Hematopoietic multipotent progenitor cell treated with erythropoietin and hydrocortisone succinate and interleukin-3 and kit ligand, for 6 days (in vitro differentiated cells): ENCODE measurements at places on chromosomes 5 and 9.

GRCh38 chr9:138014563-138014945 lies 137.0 kb downstream of the CACNA1B start:
- DNase-seq, result no peak

GRCh38 chr9:72936266-72936665 lies 16.6 kb downstream of the ALDH1A1 start:
- no peak for DNase-seq

DNA sequence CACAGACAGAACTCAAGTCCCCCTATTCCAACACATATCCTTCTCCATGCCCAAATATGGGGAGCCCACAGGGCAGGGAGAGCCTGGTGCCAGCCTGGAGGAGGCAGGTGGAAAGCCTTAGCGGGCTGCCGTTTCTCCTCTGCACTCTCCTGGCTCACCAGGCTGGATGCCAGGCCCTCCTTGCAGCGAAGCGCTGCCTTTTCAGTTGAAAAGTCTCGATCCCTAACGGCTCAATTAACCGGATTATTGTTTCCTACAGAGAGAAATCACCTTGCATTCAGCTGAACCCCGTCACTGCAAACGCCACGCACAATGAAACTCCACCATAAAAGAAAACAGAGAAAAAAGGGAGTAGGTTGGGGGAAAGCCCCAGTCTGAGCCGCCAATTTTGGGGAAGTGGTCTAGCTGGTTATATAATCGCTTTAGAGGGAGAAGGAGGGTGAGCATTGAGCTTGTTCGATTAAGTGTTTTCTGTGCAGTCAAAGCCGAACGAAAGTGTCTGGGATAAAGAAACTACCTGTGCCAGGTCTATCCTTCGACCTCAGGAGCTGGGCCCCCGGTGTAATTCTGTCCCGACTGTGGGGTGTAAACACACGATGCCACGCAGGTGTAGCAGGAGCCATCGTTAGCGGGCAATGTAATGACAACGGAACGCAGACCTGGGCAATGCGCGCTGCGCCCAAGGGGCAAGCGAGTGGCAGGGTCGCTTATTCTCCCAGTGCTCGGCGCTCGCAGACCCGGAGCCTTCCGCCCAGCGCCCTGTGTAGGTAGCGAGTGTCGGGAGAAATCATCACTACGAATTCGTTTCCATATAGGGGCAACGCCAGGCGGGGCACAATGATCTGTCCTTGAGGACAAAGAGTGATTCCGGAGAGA lies 3.8 kb downstream of the BARHL1 start:
- DNase-seq, result no peak

DNA sequence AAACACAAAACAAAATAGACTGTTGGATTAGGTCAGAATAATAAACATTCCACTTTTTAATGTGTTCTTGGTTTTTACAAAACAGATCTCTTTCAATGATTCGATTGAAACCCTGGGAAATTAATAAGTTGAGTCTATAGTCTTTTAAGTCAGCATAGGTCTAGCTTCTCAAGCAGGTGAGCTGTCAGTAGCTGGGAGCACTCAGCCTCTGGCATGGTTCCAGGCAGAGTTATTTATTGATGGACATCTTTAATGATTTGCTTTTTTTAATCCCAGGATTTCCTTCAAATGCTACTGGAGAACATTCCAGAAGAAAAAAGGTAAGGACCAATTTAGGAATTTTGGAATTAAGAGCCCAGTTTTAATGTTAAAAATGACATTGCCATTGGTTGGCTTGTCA lies 241.0 kb downstream of the AOPEP start:
- no peak for DNase-seq

DNA sequence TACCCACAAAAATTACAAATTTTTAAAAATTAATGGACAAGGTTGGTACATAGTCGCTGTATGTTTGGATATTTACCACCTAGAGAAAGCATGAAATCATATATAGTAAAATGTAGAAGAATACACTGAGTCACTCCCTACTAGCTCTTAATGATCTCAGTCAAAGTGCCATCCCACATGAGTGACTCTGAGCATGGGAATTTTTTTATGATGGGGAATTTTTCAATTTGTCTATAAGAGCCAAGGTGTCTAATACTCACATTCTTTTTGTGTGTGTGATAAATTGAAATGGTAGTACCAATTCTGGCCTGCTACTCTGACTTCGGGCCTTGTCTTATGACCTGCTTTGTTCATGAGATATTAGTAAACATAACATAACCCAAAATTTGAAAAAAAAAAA lies 483.2 kb downstream of the CDH10 start:
- no peak for DNase-seq

DNA sequence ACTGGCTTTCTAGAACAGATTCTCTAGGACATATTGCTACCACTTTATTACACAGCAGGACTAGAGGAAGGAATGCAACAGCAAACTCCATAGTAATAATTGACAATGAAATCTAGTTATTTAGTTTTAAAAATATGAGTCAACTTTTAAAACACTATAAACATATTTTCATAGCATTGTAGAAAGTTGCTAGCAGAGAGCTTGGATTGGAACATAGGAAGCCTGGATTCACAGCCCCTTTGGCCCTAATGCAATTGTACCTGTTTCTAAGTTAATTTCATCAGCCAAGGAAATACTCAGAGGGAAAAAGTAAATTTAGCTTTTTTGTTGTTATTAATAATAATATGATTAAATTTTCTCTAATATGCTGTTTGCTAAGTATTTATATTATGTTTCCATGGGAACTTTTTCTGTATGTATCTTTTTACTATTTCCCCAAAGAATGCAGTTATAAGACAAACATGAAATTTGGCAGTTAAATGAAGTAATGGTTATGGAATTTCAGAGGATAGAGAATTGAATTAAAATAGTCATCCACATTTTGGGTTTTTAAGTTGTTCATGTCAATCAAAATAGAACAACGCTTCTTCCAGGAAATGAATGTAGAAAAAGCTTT lies 45.6 kb downstream of the VCAN start:
- DNase-seq, result no peak

DNA sequence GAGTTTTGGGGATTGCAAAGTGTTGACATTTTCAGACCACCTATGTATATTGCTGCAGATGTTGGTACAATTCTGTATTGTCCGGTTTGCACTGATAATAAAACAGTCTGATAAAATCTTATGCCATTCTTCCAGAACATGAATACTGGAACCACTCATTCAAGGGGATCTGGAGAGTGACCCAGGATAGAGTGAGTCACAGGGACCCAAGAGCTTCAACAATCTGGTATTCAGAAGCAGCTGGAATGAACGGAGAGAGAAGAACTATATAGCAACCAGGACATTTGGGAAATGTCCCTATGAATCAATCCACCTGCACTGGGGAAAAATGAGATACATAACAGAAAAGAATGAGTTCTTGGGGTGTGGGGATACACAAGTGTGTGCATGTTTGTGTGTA lies 73.3 kb downstream of the SH3TC2 start:
- DNase-seq, result no peak

DNA sequence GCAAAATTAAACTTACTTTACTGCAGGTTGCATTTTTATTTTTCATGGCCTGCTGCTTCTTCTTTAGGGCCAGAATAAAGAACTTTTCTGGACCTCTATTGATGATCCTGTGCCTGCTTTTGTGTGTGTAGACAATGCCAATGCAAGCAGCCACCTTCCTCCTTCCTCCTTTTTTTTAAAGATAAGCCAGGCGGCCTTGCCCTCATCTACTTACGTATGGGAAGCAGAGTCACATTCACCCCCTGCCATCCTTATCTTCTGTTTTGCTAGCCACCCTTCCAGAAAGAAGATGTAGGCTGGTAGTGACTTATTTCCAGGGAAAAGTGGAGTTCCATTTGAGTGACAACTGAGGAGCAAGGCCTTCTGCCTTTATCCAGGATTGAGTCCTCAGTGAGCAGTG lies 122.9 kb downstream of the KDM4C start:
- DNase-seq, result peak; percentile 67

DNA sequence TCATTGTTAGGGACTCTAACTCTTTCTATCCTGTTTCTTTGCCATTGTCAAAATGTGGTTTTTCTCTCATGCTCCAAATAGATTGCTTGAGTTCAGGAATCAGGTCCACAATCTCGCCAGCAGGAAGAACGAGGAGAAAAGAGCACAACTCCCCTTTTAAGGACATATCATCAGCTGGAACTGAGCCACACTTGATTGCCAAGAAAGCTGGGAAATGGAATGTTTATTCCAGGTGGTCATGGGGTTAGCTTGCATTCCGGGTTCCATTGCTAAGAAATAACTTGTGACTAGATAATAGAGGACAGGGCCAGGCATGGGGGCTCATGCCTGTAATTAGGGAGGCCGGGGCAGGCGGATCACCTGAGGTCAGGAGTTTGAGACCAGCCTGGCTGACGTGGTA lies 32.4 kb upstream of the C9orf57 start:
- no peak for DNase-seq

GRCh38 chr5:64074533-64074932 lies 91.1 kb upstream of the RNF180 start:
- peak; percentile 59 for DNase-seq

DNA sequence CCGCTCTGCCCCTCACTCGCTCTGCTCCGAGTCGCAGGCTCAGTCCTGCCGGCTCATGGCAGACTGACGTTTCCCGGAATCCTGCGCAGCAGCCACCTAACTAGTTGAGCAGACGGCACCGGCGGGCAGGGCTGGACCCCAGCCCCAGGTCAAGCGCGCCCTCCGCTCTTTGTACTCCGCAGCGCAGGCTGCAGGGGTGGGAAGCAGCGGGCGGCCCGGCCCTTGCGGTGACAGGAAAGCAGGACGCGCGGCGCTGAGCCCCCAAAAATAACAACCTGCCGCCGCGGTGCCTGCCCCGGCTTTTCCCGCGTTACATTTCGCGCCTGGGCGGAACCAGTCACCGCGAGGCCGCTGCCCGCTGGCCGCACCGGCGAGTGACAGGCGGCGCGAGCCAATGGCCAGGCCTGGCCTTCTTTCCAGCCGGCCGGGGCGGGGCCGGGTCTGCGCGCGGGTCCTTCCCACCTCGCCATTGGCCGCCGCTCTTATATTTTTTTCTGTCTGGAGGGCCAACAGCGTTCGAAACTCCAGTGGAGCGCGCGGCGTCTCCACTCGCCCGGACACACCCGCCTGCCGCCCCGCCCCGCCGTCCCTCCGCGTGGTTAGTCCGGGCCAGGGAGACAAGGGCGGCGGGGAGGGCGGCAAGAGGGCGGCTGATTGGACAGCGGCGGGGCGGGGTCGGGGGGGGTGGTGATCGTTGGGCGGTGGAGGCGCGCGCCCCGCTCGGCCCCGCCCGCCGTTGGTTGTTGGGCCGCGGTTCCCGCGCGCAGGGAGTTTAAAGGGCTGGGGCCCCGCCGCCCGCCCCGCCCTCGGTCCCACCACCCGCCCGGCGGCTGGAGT lies at the start of gene ZNF367:
TSS of gene ZNF367 (minus strand) at position 288 of the 837 bp plus-strand sequence. CDS start 338 bp downstream, outside the sequence.
- DNase-seq, result peak; percentile 98

- no peak for DNase-seq
These were observed 77.2 kb downstream of the ADAMTS16 start for GRCh38 chr5:5217371-5217770.

GRCh38 chr5:159171274-159171673 lies 38.1 kb downstream of the RNF145 start:
- no peak for DNase-seq

- no peak for DNase-seq
These were observed 219.3 kb downstream of the SMARCA2 start for GRCh38 chr9:2234371-2234893.

DNA sequence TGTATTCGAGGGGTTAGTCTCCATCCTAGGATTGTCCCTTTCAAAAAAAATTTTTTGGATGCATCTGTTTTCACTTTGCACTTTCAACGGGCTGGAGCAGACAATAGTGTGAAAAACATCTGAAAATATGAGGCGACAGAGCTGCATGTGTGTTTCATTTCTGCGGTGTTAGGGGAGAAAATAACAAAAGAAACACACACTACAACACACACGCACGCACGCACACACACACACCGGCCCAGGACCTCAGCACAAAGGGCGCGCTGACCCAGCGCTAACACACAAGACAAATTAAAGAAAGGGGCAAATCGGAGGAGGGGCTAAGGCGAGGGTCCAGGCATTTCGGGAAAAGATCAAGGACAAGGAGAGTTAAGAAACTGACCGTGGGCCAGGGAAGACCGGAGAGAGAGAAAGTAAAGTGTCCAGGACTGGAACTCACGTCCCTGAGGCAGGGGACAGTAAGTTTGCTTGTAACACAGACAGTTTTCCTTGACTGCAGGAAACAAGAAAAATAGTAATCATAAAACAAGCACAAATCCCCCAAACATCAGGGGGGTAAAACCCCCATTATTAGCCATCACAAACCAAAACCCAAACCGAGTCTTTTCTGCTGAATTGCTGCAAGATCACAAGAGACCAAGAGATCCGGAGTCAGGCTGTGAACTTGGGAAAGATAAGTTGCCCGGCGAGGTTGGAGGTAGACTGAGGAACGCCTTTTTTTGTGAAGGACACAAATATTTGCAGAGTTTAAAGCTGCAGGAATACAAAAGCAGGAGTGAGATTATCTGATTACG lies 302.1 kb downstream of the PARP8 start:
- no peak for DNase-seq

GRCh38 chr9:93297659-93298497 lies 113.9 kb downstream of the WNK2 start:
- no peak for DNase-seq

- peak; percentile 42 for DNase-seq
These were observed 664 bp upstream of the RAB3C start for GRCh38 chr5:58582019-58582802.

GRCh38 chr9:89896806-89897340 lies 292.1 kb downstream of the GADD45G start:
- DNase-seq, result no peak

DNA sequence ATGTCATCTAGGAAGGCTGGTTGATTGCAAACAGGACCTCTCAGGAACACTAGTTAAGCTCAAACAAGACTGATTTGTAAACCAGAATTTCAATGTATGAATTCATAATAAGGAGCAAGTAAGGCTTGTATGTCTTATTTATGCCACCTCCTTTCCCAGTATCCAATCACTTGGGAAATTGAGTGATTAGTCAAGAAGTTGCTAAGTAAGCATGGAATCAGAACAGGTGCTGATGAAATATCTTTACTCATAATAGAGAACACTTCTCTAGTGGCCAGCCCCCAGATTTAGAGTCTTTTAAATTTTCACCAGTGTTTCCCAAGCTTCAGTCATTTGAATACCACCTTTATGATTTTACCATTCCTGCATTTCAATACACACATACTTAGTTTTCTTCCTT lies 5.3 kb upstream of the DDX4 start:
- DNase-seq, result no peak
